ENCODE measurements at places on chromosomes 3 and 15.

DNA sequence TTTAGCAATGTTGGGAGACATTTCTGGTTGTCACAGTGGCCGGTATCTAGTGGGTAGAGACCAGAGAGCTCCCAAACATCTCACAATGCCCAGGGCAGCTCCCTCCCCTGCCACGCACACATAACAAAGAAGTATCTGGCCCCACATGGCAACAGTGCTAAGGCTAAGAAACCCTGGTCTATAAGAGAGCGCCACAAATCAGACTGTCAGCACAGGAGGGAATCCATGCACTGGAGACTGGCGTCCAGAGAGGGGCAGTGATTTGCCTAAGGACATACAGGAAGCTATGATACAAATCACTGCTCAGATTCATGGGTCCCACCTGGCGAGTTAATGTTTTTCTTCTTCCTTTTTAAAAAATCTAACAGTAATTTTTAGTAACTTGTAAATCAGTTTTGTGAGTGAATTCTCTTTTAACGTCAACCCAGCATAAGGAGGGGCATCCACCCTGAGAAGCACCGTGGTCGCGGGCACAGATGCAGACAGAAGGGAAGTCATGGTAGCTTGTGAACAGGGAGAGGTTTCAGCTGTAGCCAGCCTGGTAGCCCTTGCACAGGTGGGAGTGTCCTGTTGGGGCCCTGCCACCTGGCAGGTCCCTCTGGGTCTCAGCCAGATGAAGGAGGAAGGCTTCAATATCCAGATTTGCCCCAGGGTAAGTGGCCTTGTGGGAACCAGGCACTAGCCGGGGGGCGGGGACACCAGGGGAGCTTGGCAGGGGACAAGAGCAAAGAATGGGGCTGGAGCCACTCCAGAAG lies 8.7 kb downstream of the ISG20 start:
- no peak for DNase-seq

DNA sequence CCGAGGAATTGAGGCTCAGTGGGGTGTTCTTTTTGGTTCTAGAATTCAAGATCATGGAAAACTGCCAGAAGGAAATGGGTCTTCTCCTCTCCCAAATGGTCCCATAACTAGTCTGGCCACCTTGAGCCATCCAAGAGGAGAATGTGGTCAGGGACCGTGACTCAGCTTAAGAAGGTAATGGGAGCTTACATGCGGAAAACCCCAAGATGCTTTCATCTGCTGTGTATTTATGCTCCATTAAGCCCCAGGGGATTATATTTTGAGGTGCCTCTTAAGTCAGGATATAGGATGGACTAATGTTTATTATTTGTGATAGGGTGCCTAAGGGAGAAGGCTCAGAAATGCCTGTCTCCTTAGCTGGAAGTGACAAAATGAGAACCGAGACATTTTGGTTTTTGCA lies 39.2 kb upstream of the DLG1 start:
- DNase-seq, result no peak

DNA sequence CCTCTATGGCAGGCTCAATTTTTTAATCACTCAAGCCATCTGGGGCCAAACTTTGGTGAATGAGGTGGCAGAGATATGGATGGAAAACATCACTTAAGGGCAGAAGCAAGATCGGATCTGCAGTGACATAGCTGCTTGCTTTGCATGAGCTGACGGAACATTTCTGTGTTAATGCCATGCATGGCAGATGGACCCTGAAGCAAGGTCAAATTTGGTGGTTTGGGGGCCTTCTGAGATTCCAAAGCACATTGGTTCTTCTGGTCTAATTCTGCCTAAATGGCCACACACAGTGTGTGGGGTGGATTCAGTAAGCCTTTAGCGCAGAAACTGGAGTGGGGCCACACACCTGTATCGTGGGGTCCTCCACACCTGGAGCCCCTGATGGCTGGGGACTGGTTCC lies 38.3 kb upstream of the BCL2L10 start:
- DNase-seq, result no peak

DNA sequence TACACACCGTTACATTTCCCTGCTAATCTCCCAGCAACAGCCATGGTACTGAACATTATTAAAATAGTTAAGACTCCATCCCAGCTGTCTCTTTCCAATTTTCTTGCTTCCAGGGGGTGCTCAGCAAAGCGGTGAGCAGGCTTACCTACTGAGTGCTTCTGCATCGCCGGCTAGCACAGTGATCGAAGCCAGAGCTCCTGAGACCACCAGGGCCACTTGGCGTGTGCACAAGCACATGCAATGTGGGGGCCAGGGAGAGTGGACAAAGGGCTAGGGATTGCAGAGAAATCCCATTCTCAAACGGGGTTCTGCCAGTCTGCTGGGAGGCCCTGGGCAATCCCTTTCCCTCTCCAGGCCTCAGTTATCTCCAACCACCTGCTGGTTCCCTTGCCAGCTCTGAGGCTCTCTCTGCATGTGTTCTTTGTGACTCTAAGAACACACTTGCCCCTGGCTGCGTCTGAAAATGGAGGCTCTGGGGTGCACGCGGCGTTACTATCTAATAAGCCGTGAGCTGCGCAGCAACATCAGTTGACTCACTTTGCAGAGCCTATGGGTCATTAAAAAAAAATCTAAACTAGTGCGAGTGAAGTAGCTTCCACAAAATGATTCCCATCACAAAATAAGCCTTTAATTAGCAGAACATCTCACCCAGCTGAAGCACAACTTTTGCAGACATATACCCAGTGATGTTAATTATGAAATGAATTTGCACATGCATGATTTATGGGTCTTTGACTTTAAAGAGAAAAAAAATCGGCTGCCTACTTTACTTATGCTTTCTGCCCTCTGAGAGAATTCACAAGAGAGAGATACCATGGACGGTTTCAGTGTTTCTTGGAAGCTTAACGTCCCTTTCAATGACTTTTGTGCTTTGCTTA lies 271.5 kb downstream of the TLE3 start:
- no peak for DNase-seq

DNA sequence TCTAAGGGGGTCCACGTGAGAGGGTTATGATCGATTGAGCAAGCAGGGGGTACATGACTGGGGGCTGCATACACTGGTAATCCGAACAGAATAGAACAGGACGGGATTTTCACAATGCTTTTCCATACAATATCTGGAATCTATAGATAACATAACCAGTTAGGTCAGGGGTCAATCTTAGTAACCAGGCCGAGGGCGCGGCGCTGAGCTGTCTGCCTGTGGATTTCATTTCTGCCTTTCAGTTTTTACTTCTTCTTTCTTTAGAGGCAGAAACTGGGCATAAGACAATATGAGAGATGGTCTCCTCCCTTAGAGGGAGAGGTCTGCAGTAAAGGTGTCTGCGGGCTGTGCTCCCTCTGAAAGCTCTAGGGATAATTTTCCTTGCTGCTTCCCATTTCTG lies 261.3 kb downstream of the XXYLT1 start:
- no peak for DNase-seq

DNA sequence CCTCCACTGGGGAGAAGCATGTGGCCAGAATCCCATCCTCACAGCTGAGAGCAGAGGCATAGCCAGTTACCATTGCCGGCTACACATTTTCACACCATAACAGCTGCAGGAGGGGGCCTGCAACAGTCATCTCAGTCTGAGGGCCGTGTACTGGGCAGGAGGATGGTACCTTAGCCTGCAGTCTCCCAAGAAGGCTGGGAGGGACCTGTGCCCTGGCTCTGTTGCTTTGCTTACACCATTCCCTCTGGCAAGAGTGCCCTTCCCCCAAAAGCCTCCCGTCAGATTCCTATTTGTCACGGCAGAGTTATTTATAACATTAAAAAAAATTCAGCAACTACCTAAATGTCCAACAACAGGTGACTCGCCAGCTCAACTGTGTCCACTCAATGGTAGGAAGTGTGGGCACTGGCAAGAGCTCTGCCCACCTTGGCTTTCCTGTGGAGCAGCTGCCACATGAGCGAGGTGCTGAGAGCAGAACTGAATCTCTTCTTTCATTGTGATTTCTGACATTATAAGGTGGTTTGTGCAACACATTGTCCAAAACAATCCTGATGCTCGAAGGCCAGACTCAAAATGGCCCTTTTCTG lies 4.4 kb downstream of the CAMKV start:
- DNase-seq, result no peak

- DNase-seq, result no peak
Measured at GRCh38 chr15:95194746-95195145, 963.4 kb downstream of the MCTP2 start.

GRCh38 chr15:48999314-48999713 lies 35.6 kb upstream of the SHC4 start:
- DNase-seq, result no peak

GRCh38 chr3:8987645-8988383 lies 24.5 kb upstream of the RAD18 start:
- peak; percentile 15 for DNase-seq

GRCh38 chr3:64422192-64422591 lies 196.9 kb upstream of the PRICKLE2 start:
- DNase-seq, result no peak

DNA sequence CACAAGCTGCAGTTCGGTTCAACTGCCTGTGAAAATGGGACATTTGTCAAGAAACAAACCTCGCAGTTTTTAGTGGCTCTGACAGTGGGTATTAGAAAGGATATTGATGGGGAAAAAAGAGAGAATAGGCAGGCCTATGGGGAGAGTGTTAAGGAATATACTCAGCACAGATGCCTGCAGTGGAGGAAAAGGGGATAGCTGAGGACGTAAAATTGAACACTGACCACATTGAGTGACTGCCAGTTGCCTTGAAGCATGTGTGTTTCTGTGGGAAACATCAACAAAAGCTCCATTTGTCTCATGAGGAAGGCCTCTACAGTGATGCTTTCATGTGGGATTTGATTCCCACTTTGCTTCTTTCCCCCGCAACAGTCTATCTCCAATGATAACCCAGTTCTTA lies 1042.1 kb downstream of the TUSC7 start:
- no peak for DNase-seq

- no peak for DNase-seq
Measured at GRCh38 chr3:10192953-10193691, 28.4 kb downstream of the IRAK2 start.

- no peak for DNase-seq
Measured at GRCh38 chr3:127598841-127599570, 795 bp downstream of the MCM2 start.

DNA sequence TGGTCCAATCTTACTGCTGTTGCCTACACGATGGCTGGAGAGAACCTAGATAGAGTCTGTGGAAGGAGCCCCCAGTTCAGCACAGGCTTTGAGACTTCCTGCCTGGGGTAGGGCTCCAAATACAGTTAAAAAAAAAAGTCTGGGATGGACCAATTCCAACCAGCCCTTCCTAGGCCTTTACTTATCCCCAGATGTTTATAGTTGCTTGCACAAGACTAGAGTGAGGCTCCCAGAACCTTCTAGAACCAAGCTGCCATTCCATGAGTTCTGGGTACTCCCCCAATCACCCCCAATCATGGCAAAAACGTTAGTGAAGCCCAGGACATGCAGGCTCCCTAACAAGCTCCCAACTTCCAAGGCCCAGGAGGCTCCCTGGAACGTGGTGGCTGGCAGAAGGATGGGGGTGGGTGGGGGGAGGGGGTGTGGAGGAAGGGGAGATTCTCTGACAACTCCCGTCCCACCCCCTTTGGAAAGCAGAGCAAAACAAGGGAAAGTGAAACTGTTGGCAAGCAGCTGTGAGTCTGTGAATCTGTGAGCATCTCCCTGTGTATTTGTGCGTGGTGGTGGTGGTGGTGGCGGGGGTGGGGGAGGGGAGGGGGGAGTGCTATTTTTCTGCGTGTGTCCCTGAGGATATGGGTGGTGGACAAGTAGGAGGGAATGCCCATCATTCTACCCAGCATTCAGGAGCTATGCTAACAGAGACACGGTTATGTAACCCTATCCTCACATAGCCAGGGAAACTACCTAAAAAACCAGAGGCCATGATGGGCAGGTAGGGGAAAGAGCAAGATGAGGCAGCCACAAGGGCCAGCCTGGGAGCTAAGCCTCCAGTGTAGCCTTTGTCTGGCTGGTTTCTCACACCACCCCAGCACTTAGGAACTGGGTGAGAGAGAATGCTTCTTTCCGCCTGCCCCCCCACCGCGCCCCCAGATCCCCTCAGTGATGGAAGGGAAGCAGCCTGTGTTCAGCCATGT lies 2.0 kb downstream of the MST1R start:
- no peak for DNase-seq

Data from NCI-H1694 (cell line).